ENCODE measurements at places on chromosomes 13 and 19. TPM values are rescaled to one million over a fixed set of nuclear protein-coding genes. Genes with fewer than 3 reads are reported as not detected.

Gene IZUMO1
- total RNA-seq = not detected

Gene SLITRK1
- not detected for total RNA-seq

Gene PRX
- total RNA-seq = 1.9 TPM

Gene FLT3LG
- 4.9 TPM for total RNA-seq

Gene ALOX5AP
- 0.47 TPM for total RNA-seq

Gene GRIK5
- not detected for total RNA-seq

Gene COMP
- total RNA-seq = 1.3 TPM
